Fibroblast of mammary gland (primary cell): ENCODE measurements at places on chromosomes 4 and X.

GRCh38 chr4:73892966-73893365 lies 23.8 kb downstream of the CXCL1 start:
- DNase-seq, result no peak

DNA sequence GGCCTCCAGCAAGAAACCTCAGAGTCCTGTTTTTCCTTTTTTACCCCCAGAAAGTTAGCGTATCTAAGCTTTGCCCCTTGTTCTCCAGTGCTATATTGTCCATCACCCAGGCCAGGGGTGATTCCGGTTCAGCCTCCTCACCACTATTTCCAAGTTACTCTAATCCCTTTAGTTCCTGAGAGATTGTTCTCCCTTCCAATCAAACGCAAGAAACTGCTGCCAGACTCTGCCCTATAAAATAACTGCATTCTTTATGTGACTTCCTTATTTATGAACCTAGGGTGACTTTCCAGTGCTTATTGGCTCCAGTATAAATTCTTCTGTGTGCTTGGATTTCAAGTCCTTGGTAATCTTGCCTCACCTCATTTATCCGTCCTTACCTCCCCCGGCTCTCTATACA lies 65.7 kb downstream of the CLCN5 start:
- no peak for DNase-seq

DNA sequence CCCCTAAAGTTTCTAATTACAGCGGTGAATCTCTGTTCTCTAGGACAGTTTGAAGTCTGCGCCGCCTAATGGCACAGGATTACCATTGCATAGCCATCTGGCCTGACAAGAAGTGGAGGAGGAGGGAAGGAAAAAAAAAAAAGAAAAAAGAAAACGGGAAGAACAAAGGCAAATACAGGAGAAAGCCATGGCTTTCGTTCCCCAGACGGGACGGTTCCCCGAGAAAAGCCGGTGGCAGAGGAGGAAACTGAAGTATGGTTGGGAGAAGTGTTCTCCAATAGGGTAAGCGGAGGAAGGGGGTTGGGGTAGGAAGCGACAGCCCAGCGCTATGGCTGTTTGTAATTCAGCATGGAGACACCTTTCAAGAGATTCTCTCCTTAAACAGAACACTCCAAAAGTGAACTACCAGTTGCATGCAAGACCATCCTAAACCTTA lies 80.8 kb downstream of the HMGN5 start:
- DNase-seq, result peak; percentile 59

- no peak for DNase-seq
These were observed 94.1 kb upstream of the HPRT1 start for GRCh38 chrX:134365904-134366303.

- DNase-seq, result peak; percentile 91
These were observed 1.3 kb upstream of the EOLA1 start for GRCh38 chrX:149539283-149540130.

DNA sequence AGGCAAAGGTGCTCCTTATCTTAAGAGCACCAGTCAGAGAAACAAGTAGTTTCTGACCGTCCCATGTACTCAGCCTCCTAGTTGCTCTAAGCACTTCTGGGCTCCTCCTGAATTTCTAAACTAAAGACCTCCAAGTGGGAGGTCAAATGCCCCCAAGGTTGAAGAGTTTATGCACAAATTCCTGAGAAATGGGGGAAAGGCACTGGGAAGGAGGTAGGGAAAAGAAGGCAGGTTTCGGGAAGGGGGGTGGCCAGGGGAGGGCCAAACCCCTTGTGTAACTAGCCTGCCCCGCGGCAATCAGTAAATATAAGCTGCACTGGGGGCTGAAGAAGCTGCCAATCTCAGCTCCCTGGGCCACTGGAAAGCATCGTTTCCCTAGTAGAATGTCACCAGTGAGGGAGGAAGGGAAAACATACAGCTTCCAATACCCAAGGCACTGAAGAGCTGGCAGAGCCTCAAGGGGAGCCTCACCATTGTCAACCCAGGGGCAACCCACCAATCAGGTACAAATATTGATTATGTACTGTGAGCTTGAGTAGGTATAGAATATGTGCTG lies 3.4 kb downstream of the FOXO4 start:
- no peak for DNase-seq

GRCh38 chrX:109274806-109275205 lies 207.1 kb downstream of the GUCY2F start:
- no peak for DNase-seq

DNA sequence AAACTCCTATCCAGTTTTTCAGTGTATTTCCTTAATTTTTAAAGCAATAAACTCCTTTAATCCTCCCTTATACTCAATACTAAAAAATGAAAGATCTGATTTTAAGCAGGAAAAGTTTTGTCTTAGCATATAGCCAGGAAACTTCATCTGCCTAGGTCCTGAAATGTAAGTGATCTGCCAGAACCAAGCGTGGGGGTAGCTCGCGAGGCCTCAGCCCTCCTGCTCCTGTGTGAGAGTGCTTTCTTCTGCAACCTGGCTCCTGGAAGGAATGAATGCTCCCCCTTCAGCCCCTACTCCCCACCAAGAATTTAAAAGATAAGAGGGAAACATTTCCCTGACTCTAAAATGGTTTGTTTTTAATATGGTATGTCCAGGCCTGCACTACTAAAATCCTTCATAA lies 160.1 kb downstream of the CBR4 start:
- DNase-seq, result no peak
